HCT116 (cell line): ENCODE measurements at places on chromosomes 6 and 20. TPM values are rescaled to one million over a fixed set of nuclear protein-coding genes. Genes with fewer than 3 reads are reported as not detected.

GRCh38 chr20:22560817-22561216 is 23.6 kb downstream of the FOXA2 start:
- no peak for DNase-seq
- H3K27ac ChIP-seq = no peak overlapping the region
- peaks cover 51% of the 10 kb centered on the region for H3K27me3 ChIP-seq
- H3K4me3 ChIP-seq = no peak overlapping the region
- no peaks in the 10 kb centered on the region for H3K36me3 ChIP-seq

DNA sequence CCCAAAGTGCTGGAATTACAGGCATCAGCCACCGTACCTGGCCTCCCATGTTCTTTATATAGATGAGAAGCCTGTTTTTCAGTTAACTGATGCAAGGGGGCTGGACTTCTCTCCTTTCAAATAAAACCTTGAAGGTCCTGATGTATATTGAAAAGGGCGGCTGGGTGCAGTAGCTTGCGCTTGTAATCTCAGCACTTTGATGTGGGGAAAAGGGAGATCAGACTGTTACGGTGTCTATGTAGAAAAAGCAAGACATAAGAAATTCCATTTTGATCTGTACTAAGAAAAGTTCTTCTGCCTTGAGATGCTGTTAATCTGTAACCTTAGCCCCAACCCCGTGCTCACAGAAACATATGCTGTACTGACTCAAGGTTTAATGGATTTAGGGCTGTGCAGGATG is 16.1 kb upstream of the SAMHD1 start:
- H3K27ac ChIP-seq = no peak overlapping the region
- DNase-seq = no peak
- H3K27me3 ChIP-seq = no peaks in the 10 kb centered on the region
- no peak overlapping the region for H3K4me3 ChIP-seq

- H3K27ac ChIP-seq = no peak overlapping the region
- no peaks in the 10 kb centered on the region for H3K36me3 ChIP-seq
- no peak overlapping the region for H3K4me3 ChIP-seq
- DNase-seq = no peak
- H3K4me1 ChIP-seq = peaks cover 16% of the 10 kb centered on the region
Measured at GRCh38 chr6:131058236-131058635, 4.8 kb downstream of the EPB41L2 start.

GRCh38 chr20:50144362-50144761 is 9.2 kb downstream of the PEDS1 start:
- DNase-seq = no peak
- H3K36me3 ChIP-seq = peaks cover 46% of the 10 kb centered on the region
- H3K27me3 ChIP-seq = no peaks in the 10 kb centered on the region
- no peak overlapping the region for H3K4me3 ChIP-seq

DNA sequence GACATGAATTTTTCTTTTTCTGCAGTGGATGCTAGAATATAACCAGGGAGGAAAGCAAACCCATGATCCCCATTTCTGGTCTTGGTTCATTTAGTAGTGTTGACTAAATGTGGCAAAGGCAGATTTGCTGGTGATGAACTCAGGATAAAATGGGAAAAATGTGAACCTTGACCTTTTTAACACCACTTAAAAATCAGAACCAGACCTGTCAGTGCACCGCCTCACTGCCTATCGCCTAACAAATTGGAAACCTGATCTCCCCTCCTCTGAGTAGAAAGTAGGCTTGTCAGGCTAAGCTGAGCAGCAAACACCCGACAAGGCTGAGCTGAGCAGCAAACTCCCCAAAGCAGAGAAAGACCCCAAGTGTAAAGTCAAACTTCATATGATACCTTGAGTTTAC is 254.8 kb downstream of the FOXC1 start:
- no peak for DNase-seq
- no peaks in the 10 kb centered on the region for H3K4me1 ChIP-seq
- H3K36me3 ChIP-seq = no peaks in the 10 kb centered on the region
- H3K27me3 ChIP-seq = no peaks in the 10 kb centered on the region

GRCh38 chr6:43173591-43174262 is 2.7 kb downstream of the SRF start:
- H3K4me3 ChIP-seq = no peak overlapping the region
- H3K4me1 ChIP-seq = peaks cover 37% of the 10 kb centered on the region
- H3K27me3 ChIP-seq = no peaks in the 10 kb centered on the region
- peak overlapping the region; percentile 87 for H3K27ac ChIP-seq
- H3K36me3 ChIP-seq = peaks cover 28% of the 10 kb centered on the region

DNA sequence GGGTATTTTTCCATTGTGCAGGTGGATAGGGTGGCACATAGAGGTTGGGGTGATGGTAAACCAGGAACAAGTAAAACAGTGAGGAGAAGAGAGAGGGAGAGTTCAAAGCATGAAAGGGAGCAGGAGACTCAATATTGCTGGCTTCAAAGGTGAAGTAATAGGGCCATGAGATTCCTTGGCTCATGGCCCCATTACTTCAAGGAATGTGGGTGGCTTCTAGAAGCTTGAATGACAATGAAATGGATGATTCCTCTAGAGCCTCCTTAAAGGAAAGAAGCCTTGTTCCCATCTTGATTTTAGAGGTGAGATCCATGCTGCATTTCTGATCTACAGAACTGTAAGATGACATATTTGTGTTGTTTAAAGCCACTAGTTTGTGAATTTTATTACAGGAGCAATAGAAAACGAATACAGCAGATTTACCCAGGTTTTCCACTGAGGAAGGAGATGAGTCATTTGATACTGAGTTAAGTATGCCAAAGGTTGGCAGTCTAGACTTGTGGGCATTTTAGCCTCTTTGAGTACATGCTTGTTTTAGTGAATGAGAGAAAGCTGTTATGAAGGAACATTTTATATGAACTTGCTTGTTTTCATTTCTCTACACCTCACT is 110.4 kb downstream of the PLCB4 start:
- H3K4me1 ChIP-seq = peaks cover 10% of the 10 kb centered on the region
- no peak overlapping the region for H3K27ac ChIP-seq
- H3K27me3 ChIP-seq = no peaks in the 10 kb centered on the region
- DNase-seq = no peak
- H3K36me3 ChIP-seq = no peaks in the 10 kb centered on the region

- no peaks in the 10 kb centered on the region for H3K4me1 ChIP-seq
- H3K27ac ChIP-seq = no peak overlapping the region
- no peak overlapping the region for H3K4me3 ChIP-seq
- H3K27me3 ChIP-seq = no peaks in the 10 kb centered on the region
Measured at GRCh38 chr6:110332281-110332680, 25.9 kb downstream of the METTL24 start.

GRCh38 chr6:125612345-125612846 is 137.0 kb upstream of the HEY2 start:
- no peak overlapping the region for H3K4me3 ChIP-seq
- H3K27me3 ChIP-seq = peaks cover 36% of the 10 kb centered on the region
- DNase-seq = no peak

GRCh38 chr20:33719277-33719988 is 677 bp downstream of the PXMP4 start:
- H3K36me3 ChIP-seq = no peaks in the 10 kb centered on the region
- peaks cover 21% of the 10 kb centered on the region for H3K4me1 ChIP-seq
- peak overlapping the region; percentile 44 for H3K27ac ChIP-seq

DNA sequence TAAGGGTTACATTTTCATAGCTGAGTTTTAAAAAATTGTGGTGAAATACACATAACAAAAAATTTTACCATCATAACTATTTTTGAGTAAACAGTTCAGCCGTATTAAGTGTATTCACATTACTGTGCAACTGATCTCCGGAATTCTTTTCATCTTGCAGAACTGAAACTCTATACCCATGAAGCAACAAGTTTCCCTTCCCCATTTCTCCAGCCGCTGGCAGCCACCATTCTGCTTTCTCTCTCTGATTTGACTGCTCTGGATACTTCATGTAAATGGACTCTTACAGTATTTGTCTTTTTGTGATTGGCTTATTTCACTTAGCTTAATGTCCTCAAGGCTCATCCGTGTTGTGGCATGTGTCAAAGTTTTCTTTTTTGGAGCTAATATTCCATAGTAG is 341.6 kb downstream of the QKI start:
- H3K27ac ChIP-seq = no peak overlapping the region
- H3K36me3 ChIP-seq = no peaks in the 10 kb centered on the region
- no peaks in the 10 kb centered on the region for H3K27me3 ChIP-seq

DNA sequence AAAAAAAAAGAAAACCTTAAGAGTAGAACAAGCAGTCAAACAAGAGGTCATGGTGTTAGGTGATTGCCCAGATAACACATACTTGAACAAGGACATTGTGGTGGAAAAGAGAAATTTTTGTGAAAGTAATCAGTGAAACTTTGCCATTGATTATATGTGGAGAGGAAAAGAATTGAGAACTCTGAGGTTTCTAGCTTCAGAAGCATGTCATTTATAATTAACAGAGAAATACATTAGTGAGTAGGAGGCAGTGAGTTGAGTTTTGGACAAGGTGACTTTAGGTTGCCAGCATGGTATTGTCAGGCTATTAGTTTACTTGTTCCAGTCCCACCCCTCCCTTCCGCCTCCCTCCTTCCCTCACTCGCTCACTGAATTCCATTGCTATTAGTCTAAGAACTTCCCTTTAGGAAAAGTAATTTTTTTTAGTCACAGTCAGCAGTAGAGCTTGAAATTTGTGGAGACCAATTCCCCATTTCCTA is 17.2 kb downstream of the TAB2 start:
- H3K4me3 ChIP-seq = peak overlapping the region; percentile 6; the same call in 1 of the 2 replicates
- no peaks in the 10 kb centered on the region for H3K36me3 ChIP-seq
- H3K4me1 ChIP-seq = peaks cover 72% of the 10 kb centered on the region
- H3K27me3 ChIP-seq = no peaks in the 10 kb centered on the region

DNA sequence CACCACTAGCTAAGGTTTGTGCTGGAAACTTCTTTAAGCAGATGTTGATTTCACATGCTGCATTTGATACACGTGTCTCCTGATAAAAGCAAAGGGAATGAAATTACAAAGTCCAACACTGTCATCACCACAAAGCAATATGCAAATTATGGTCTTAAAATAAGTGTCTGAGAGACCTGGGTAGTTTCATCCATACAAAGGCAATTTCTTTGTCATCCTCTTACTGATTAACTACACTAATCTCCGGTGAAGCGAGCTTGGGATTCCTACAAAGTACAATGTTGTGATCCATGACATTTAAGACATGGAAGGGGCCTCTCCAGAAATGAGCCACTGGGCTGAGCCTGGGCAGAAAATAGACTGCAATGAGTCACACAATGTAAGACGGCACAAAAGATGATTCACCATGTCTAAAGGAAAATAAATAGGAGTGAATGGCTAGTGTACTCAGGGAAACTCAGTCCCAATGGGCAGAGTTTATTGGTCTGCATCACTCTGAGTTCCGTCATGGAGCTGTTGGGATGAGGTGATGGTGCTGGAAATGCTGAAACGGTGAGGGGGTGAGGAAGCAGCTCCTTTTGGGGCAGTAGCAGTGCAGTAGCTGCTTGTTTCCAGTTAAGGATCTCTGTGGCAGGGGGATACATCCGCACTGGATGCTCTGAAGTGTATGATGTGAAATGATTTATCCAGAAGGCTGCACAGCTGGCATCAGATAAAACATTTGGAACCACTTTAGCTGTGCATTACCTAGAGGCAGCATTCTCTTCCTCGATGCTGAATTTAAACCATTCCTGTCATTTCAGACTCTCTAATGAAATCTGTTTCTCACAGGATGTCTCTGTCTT is 103.3 kb downstream of the IBTK start:
- no peaks in the 10 kb centered on the region for H3K36me3 ChIP-seq
- H3K27me3 ChIP-seq = no peaks in the 10 kb centered on the region
- H3K4me3 ChIP-seq = peak overlapping the region; percentile 41
- DNase-seq = peak; percentile 75

- H3K36me3 ChIP-seq = peaks cover 39% of the 10 kb centered on the region
- no peak for DNase-seq
- no peak overlapping the region for H3K4me3 ChIP-seq
Measured at GRCh38 chr20:13717631-13718044, 67.1 kb downstream of the ESF1 start.

DNA sequence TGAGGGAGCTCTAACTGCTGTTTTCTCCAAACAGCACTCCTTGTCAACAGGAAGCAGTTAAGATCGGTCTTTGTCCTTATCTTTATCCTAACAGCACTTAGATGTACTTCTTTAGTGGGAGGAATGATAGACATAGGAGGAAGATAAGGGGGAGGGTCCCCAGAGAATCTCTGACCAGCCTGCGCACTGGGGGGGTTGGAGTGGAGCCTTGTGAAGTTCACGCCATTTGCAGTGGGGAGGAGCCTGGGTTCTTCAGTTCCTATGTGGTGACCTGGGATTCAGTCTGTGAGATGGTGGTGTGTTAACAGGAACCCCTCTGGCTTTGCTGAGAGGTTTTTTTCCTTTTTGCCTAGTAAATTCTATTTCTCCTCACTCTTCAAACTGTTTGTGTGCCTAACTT is 18.1 kb upstream of the ASCC3 start:
- DNase-seq = no peak
- H3K4me3 ChIP-seq = no peak overlapping the region
- no peak overlapping the region for H3K27ac ChIP-seq
- H3K36me3 ChIP-seq = no peaks in the 10 kb centered on the region
- H3K27me3 ChIP-seq = no peaks in the 10 kb centered on the region

- DNase-seq = no peak
- H3K27me3 ChIP-seq = no peaks in the 10 kb centered on the region
- H3K4me1 ChIP-seq = no peaks in the 10 kb centered on the region
- H3K4me3 ChIP-seq = no peak overlapping the region
- H3K36me3 ChIP-seq = no peaks in the 10 kb centered on the region
Measured at GRCh38 chr6:111925296-111925695, 52.0 kb upstream of the FYN start.

GRCh38 chr6:56549014-56549413 is 93.7 kb downstream of the DST start:
- no peaks in the 10 kb centered on the region for H3K27me3 ChIP-seq
- no peak for DNase-seq
- no peak overlapping the region for H3K27ac ChIP-seq
- H3K4me3 ChIP-seq = no peak overlapping the region
- H3K36me3 ChIP-seq = peaks cover 8% of the 10 kb centered on the region

GRCh38 chr20:45080867-45081624 is 19.9 kb downstream of the KCNS1 start:
- no peaks in the 10 kb centered on the region for H3K27me3 ChIP-seq
- no peak overlapping the region for H3K4me3 ChIP-seq
- no peaks in the 10 kb centered on the region for H3K4me1 ChIP-seq
- H3K36me3 ChIP-seq = peaks cover 10% of the 10 kb centered on the region; the same call in 1 of the 2 replicates

The PKIB gene
- 24.0 TPM for total RNA-seq

The DACT2 gene
- not detected for total RNA-seq

The SLC16A10 gene
- total RNA-seq = 8.3 TPM

The SIM1 gene
- total RNA-seq = not detected

The RSPO4 gene
- total RNA-seq = 0.84 TPM

The HLA-DRB5 gene
- not detected for total RNA-seq

The CRIP3 gene
- not detected for total RNA-seq

The COL11A2 gene
- 7.6 TPM for total RNA-seq

The POM121L2 gene
- total RNA-seq = not detected

The PDYN gene
- not detected for total RNA-seq
